ENCODE measurements at places on chromosomes 1 and 21.

- no peak for DNase-seq
These were observed 27.5 kb downstream of the HUNK start for GRCh38 chr21:31900121-31900895.

DNA sequence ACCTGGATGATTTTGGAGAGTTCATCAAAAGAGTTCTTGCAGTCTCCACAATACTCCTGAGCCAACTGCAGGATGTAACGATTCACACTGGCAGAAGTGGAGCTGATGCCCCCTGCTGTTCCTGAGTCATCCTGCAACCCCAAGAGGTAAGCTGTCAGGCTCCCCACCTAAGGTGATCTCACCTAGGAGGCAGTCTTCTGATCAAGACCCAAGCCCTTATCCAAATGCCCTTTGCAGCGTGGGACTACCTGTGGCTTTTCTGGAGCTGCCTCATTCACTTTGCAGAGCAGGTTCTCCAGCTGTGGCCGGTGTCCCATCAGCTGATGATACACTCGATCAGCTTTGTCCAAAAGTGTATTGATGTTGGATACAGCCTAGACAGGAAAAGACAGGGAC, 96.4 kb downstream of the UBR4 start:
- peak; percentile 36 for DNase-seq

DNA sequence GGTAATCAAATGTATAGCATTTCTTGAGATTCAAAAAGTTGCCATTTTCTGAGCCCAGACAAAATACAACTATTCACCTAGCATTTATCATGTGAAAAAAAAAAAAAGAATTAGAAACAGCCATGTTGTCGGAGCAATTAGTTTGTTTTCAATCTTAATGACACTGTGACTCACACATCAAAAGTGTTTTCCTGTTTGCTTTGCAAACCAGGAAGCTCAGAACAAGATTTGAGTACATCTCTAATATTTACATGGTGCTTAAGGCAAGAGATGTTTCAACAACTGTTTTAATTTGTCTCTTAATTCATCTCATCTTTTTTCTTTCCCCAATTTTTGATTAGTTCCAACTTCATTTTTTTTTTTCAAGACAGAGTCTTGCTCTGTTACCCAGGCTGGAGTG, 62.5 kb upstream of the CAPZB start:
- DNase-seq = no peak

DNA sequence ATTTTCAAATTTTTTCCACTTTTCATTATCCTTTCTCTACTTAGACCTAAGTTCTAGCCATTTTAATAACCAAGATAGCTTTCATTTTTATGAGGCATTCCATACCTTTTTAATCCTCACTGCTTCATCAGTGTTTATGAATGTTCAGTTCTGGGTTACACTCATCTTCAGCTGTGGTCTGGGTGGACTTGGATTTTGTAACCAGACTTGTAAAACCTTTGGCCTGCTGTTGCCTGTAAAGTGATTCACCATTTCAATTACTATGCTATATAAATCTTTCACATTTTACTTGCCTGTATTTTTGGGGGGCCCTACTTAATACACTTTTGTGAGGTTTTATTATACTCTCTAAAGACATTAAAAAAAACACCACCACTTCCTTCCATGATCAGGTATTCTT, 46.2 kb downstream of the USP25 start:
- DNase-seq = peak; percentile 73

DNA sequence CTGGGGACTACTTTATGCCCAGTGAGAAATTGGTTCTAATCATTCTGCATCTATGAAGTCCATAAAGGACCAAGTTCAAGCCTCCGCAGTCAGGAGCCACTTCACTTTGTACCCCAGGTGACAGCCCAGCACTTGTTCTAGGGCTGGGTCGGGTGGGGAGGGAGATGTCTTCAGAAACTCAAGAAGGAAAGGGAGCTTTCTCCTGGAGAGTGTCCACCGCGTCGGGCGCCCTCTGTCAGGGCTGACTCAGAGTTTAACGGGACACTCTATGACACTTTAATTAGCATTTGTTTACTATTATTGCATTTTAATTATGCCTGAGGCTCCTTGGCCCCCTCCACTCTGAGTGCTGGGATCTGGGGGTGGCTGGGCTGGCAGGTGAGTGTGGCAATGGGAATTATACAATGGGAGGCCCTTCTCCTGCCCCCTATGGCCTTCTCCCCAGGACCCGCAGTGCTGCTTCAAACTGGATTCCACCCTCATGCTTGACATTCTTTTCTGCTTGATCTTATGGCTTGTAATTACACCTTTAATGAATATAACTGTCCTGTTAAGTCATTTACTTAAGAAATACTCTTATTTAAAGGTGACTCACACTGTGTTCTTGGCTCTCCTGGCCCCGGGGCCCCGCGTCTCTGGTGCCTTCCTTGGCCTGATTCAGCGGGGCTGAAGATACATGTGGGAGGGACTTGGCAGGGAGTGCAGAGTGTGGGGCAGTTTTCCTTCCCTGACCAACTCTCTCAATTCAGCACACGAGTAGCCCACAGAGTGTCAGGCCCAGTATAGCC, 136.6 kb downstream of the PLXNA2 start:
- peak; percentile 82 for DNase-seq

- DNase-seq = peak; percentile 80
These were observed 5.1 kb downstream of the TMEM201 start for GRCh38 chr1:9593492-9594465.

- DNase-seq = peak; percentile 100
These were observed at the start of gene MAP3K7CL for GRCh38 chr21:29130270-29130969. Gene MAP3K7CL (plus strand): TSS chr21:29130644. CDS start chr21:29133345, 2,701 bp downstream.

DNA sequence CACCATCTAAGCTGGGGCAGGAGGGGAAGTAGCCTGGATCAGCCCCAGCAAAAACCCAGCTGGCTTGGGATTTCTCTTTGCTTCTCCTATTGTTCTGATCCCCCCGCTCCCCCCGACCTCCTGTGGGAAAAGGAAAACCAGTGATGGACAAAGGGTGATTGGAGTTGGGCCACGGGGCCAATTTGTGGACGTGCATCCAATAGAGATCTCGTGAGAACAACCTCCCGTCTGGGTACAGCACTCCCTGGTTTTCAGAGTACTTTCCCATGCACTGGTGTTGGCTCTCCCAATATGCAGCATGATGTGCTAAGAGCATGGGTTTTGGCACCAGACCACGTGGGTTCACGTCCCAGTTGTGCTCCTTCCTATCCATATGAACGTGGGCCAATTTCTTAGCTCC, 9.0 kb downstream of the BLACAT1 start:
- DNase-seq = no peak

GRCh38 chr1:93844262-93845045, 34.6 kb downstream of the DNTTIP2 start:
- peak; percentile 76 for DNase-seq

DNA sequence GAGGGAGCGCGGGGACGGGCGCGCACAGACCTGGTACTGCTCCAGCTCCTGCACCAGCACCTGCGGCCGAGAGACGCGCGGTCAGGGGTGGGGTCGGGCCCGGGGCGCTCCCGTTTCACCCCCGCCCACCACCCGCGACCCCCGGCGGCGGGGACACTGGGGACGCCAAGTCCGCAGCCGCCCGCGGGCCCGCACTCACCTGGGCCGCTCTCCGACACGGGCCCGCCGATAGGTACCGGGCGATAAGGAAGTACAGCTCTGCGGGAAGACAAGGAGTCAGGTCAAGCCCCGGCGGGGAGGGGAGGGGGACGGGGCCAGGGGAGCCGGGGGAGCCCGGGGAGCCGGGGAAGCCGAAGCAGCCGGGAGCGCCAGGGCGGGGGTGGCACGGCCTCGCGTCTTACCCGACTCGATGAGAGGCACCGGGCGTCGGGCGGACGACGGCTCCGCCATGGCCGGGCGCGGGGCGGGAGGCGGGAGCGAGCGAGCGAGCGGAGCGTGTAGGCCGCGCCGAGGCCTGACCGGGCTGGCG, 326 bp downstream of the BRWD1 start:
- DNase-seq = peak; percentile 4

DNA sequence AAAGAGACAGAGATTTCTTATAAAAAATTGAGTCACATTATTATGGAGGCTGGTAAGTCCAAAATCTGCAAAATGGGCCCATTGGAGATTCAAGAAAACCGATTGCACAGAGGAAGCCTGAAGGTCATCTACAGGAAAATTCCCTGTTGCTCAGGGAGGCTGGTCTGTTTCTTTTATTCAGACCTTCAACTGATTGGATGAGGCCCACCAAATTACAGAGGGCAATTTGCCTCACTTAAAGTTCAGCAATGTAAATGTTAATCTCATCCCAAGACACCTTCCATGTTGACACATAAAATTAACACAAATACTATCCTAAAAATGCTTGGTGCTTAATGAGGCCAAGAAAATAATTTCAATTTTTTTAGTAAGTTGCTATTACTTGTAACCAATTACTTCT, 219.2 kb upstream of the RUNX1 start:
- DNase-seq = no peak

Measured in brain microvascular endothelial cell (primary cell).